ENCODE measurements at places on chromosomes 5 and 9.
A peak's percentile ranks its signal among the peaks of the same experiment; 100 is the strongest.

GRCh38 chr9:13480693-13481092 lies 201.2 kb upstream of the MPDZ start:
- no peak for ATAC-seq

GRCh38 chr5:54658010-54658409 lies 140.5 kb downstream of the SNX18 start:
- ATAC-seq = no peak

DNA sequence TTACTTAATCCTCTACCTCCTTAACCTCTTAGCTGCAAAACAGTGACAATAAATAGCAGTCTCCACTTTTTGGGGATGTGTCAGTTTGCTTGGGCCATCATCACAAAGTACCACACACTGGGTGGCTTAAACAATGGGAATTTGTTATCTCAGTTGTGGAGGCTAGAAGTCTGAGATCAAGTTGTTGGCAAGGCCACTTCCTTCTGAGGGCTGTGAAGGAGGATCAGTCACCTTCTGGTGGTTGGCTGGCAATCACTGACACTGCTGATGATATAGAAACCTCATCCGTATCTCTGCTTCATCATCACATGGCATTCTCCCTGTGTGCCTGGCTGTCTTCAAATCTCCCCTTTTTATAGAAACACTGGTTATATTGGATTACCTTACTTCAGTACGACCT lies 187.1 kb upstream of the TBC1D2 start:
- ATAC-seq = no peak

GRCh38 chr9:17121264-17121663 lies 13.6 kb upstream of the CNTLN start:
- ATAC-seq = no peak

GRCh38 chr5:171980792-171981191 lies 25.6 kb downstream of the FBXW11 start:
- ATAC-seq = no peak

DNA sequence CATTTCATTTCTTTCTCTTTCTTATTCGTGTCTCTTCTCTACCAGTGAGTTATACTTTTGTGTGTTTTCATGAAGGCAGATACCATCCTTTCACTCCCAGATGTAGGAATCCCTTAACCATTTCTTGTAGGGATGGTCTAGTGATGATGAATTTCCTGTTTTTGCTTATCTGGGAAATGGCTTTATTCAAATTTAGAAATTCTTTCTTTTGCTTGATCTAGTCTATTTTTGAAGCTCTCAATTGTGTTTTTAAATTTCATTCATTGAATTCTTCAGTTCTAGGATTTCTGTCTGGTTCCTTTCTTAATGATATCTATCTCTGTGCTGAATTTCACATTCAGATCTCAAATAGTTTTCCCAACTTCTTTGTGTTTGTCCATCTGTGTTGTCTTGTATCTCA lies 95.9 kb upstream of the TBC1D2 start:
- ATAC-seq = no peak

GRCh38 chr5:56440871-56441740 lies 208.0 kb upstream of the ANKRD55 start:
- no peak for ATAC-seq

- no peak for ATAC-seq
Measured at GRCh38 chr5:1412163-1412562, 33.1 kb downstream of the SLC6A3 start.

- no peak for ATAC-seq
Measured at GRCh38 chr9:108479989-108480652, 375.7 kb downstream of the ACTL7B start.

DNA sequence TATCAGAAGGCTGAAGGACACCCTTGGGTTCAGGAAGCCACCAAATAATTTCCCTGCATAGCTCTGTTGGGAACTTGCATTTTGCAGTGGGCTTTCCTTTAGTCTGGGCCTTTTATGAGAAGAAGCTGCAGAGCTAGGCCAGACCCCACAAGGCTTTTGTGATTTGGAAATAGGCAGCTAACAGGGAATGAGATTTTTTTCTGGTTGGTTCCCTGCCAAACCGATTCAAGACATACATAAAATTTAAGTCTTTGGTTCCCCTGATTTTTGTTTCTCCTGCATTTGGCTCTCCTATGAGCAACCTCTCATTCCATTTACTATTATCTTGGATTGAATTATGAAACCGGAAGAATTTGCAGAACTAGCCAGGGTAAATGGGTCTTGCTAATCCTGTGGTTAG lies 81.5 kb upstream of the PTCH1 start:
- ATAC-seq = no peak

- no peak for ATAC-seq
Measured at GRCh38 chr5:154111214-154111613, 72.4 kb downstream of the MFAP3 start.

DNA sequence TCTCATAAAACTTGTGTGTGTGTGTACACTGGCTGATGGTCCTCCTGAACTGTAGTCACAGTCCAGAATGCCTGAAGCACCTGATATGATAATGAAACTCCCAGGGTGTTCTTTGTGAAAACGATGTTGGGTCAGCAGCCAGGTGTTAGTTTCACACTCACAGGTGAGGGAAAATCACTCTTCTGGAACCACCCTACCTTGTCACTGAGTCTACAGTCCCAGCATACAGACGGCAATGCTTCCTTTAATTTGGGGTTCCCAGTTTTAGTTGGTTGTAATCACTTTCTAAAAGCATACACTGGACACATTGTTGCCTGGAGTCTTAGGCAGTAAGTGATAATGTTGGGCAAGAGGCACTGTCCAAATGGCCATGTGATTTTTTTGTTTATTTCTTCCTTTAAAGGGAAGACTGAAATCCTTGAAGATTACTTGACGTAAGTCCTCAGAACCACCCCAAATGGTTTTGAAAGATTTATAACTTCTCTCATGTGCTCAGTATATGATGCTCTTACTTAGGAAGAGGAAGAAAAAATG lies 18.2 kb upstream of the MGAT1 start:
- peak; percentile 70 for ATAC-seq
